H9 (cell line): ENCODE measurements at places on chromosomes 5 and 9. TPM values are rescaled to one million over a fixed set of nuclear protein-coding genes. Genes with fewer than 3 reads are reported as not detected.

The CANX gene
- 518 and 538 TPM in 2 replicates for total RNA-seq

The FLT4 gene
- total RNA-seq: 6.1 and 6.3 TPM in 2 replicates

The PDE6A gene
- total RNA-seq: not detected in 2 replicates

The ZFP62 gene
- total RNA-seq: 16.2 and 19.6 TPM in 2 replicates

The NSG2 gene
- total RNA-seq: not detected in 2 replicates

The BTNL8 gene
- 0.13 and 0.26 TPM in 2 replicates for total RNA-seq

The C5orf34 gene
- total RNA-seq: 7.7 and 8.4 TPM in 2 replicates

The CKMT2 gene
- 1.5 and 1.8 TPM in 2 replicates for total RNA-seq

The SLC45A2 gene
- total RNA-seq: not detected in 2 replicates

The RPL12 gene
- total RNA-seq: 1,710 and 1,711 TPM in 2 replicates

The IL5 gene
- not detected in 2 replicates for total RNA-seq

The ZNF658 gene
- total RNA-seq: 3.6 and 4.9 TPM in 2 replicates

The ARSI gene
- 1.3 and 1.7 TPM in 2 replicates for total RNA-seq

The PRRC2B gene
- total RNA-seq: 243 and 251 TPM in 2 replicates
